ENCODE measurements at places on chromosomes 13 and 19.

DNA sequence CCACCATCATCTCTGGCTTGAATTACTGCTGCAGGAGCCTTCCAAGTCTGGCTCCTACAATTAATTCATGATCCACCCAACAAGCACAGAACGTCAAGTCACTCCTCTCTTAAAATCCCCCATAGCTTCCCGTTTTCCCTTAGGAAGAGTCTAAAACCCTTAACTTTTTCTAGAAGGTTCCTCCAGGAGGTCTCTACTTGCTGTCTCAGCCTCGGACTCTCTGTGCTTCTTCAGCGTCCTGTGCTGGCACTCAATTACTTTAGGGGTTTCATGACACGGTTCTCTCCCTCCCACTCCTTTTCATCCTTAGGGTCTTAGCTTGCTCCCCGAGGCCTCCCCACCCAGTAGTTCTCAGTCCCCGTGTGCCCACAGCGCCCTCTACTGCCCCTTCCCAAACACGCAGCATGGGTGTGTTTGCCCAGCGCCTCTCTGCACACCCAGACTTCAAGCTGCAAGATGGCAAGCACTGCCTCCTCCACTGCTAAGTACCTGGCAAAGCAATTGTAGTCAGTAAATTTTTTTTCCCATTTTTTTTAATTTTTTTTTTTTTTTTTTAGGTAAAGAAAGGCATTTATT, 25.8 kb upstream of the MAP3K10 start:
- peak; percentile 37 for DNase-seq

DNA sequence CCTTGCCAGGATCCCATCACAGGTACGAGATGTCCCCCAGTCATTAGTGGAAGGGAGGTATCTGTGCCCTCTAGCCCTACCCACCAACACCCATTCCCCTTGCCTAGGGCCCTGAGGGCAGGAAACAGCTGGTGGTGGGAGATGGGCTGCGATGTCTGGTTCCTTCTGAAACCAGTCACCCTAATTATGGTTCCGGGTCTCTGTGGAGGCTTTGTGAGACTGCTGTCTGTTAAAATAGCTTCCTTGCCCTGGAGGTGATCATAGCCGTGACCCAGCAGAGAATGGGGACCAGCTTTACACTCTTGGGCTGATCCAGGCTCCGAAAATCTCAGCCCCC, 5.5 kb downstream of the ALDH16A1 start:
- DNase-seq = no peak

GRCh38 chr19:13823901-13824300, 28.7 kb downstream of the ZSWIM4 start:
- DNase-seq = no peak

- no peak for DNase-seq
Observed at GRCh38 chr19:28424077-28424476, 788.9 kb downstream of the UQCRFS1 start.

DNA sequence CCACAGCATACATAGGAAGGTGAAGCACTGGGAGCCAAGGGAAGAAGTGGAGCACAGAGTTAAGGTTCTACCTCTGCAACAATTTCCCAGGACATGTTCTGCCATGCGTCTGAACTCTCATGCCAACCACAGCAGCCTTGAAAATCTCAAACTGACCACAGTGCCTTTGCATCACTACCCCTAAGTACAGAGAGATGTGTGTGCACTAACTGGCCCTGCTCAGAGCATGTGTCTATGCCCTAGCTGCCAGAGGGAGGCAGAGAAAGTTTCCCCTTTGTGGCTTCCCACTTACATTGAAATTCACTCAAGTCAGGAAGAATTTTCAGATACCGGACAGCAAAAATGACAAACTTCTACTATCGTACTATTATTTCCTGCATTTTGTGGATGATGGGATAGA, 26.8 kb upstream of the WDFY2 start:
- no peak for DNase-seq

DNA sequence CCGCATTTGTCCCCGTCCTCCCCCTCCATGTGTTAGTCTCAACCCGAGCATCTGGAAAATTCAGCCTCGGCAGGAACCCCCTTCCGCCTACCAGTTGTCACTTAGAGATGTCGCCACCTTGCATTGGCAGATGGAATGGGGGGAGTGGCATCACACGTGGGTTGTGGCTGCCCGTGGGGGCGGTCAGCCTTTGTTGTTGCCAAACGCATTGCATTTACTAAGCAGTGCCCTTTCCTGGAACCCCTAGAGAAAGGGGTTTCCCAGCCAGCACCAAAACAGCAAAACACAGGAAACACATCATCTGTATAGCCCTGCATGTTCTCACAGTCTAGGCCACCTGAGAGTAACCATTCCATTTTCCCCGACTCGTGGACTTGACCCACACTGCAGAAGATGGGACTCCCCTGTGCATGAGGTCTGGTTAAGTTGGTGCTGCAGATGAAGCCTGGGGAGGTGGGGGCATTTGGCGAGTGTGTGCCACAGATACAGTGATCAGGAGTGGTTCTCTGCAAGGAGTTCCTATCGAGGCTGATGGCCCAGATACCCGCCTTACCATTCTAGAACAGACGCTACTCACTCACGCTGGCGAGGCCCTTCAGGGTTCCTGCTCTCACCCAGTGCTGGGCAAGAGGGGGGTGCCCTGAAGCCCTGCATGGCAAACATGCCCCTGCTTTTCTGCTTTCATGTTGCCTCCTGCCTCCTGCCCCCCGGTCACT, 38.3 kb downstream of the TMED1 start:
- peak; percentile 91 for DNase-seq

GRCh38 chr19:55166530-55167268, at the start of gene DNAAF3:
TSS of gene DNAAF3 (minus strand) at chr19:55166613. CDS start at chr19:55166413, 200 bp downstream.
- DNase-seq = peak; percentile 77

- DNase-seq = no peak
Observed at GRCh38 chr19:49624967-49625910, 14.7 kb downstream of the RRAS start.

DNA sequence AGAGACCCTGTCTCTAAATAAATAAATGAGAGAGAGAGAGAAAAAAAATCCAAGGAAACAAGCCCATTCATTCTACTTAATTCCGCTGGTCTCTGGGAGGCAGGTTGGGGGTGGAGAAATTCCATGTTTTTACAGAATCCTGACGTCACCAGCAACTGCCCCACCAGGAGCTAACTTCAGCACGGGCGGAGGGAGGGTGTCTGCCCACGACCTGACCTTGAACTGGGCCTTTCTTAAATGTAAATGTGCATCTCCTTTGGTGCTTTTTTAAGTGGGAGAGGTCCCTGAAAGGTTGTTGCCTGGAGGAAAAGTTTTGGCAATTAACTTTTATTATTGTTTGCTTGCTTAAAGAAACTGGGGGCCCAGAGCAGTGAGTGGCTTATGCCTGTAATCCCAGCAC, 15.5 kb downstream of the KLF2 start:
- no peak for DNase-seq

- DNase-seq = no peak
Observed at GRCh38 chr13:65461590-65461989, 1768.5 kb downstream of the PCDH9 start.

DNA sequence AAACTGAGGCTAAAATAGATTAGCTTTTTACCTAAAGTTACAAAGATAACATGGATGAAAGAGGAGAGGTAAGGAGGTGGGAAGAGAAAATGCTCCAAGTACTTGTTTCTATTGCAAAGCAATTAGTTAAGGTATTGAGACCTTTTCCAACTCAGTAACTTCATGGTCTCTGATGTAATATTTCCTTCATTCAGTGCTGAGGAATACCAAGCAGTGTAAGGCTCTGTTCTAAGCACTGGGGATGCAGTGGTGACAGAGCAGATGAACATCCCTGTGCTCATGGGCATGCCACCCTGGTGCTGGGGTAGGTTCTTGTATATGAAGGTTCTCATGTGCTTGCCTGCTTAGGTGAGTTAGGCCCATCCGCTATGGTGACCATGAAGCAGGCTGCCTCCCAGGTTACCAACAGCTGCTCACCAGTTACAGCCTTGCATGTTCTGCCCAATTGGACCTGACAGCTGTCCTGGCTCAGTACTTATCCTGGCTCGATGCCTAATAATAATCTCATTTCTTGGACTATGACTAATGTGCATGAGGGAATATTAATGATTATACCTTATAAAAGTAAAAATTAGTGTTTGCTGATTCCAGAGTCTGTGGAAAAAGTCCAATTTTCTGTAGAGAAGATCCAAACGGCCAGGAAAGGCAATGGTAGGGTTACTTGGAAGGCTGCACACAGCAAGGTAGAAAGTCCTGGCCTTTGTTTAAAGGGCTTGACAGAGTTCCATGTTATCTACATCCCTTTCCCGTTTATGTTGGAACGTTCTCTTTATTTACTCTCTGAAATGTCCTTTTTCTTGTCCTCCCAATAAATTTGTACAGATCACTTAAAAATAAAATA, 48.3 kb downstream of the LATS2 start:
- no peak for DNase-seq

DNA sequence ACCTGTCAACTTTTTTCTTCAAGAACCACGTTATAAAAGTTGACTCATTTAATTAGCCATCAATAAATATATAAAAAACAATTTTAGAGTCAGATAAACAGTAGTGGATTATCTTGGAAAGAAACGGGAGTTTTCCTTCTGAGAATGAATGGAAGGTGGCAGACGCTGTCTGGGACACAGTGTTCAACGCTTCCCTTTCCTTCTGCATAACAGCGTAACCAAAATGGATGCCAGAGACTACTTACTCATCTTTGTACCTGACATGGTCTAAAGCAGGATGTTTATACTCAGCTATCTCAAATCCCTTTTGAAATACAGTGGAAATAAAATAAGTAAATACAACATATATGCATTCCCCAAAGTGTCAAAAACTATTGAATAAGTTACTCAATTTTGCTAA, 195.2 kb downstream of the LHFPL6 start:
- DNase-seq = no peak

DNA sequence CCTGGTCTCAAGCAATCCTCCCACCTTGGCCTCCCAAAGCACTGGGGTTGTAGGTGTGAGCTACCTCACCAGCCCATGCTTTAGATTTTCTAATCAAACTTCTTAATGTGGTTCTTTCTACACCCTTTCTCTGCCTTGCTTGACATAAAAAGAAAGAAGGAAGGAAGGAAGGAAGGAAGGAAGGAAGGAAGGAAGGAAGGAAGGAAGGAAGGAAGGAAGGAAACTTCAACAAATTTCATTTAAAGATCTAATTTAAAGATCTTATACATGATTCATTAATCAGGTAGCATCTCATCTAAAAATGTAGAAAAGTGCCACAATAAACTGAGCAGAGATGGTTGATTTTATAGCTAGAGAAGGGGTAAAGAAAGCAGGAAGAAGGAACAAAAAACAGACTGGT, 215.0 kb downstream of the DIAPH3 start:
- DNase-seq = no peak

DNA sequence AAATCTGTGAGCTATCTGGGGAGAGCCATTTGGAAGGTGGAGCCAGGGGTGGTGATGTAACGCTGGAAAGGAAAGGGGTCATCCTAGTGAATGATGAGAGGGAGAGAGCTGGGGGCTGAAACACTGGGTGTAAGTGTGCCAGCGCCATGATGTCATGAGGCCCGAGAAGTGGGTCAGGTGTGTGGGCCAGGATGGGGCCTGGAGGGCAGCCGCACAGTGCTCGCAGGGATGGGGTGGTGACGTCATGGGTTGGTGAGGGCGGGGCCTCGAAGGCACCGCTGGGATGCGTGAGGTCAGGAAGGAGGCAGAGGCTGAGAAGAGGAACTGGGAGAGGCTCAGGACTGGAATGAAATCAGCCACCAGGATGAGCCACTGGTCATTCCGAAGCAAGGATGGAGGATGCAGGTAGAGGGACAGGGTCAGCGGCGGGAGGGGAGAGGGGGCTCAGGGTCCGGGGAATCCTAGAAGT, 4.4 kb downstream of the CCDC61 start:
- DNase-seq = no peak

DNA sequence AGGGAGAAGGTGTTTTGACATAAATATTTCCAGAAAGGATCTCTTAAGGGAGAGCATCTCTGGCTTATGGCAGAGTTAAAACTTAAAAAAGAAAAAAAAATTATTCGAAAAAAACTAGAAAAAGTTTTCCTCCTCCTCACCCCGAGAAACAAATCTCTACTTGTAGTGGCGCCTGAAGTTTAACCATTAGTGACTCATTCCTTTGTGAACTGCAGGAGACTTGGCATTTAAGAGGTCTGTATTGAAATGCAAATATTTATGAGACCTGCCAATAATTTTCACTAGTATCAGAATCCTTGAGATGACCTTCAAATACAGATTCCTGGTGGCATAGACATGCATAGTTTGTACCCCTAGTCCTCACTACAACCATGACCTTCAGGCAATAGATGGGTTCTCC, 64.9 kb upstream of the MED4 start:
- DNase-seq = no peak

DNA sequence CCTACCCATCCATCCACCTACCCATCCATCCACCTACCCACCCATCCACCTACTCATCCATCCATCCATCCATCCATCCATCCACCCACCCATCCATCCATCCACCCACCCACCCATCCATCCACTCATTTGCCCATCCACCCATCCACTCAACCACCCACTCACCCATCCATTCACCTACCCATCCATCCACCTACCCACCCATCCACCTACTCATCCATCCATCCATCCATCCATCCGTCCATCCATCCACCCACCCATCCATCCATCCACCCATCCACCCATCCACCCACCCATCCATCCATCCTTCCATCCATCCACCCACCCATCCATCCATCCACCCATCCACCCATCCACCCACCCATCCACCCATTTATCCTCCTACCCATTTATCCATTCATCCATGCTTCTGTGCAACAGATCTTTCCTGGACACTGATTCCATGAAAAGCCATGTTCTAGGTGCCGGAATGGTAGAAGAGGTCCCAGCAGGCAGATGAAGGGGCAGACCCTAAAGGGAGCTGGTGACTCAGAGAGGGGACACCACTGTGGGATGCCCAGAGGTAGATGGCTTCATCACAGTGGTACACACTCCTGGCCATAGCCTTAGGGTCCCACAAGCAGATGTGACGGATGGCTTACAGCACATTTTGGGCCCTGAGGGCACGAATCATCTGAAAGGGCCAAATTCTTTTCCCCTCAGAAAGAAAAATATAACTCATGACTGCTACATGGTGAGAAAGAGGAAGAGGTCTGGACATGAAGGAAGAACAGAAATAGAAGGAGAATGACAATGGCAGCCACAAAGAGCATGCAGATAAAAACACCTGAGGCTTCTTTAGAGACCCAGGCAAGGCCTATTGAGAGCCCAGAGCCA, 76.0 kb downstream of the KCTD15 start:
- DNase-seq = no peak

DNA sequence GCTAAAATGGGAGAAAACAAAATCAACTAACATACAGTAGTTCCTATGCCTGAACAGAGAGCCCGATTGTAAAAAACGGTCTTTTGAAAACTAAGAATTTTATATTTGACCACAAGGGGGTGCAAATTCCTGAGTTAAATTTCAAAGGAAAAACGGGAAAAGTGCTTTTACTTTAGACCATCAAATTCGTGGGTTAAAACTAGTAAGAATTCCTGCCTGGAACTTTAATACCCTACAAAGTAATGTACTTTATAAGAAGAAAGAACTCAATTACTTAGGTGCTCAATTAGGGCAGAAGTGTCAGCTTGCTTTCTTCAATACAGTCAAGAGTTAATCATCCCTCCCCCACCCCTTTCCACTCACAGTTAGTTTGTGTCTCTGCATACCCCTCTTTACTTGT, 69.8 kb downstream of the KCNRG start:
- DNase-seq = no peak

Measured in T-helper 2 cell treated with Interferon-gamma antibody and Interleukin-4, amounts not matched to agents 5 μg/mL and 100 μg/mL, for 36 hours (primary cell).